H9 (cell line): ENCODE measurements at places on chromosomes 12 and 14.
A peak's percentile ranks its signal among the peaks of the same experiment; 100 is the strongest.

- DNase-seq: no peak
These were observed 120.1 kb downstream of the TSPAN9 start for GRCh38 chr12:3197131-3197818.

GRCh38 chr12:99267038-99267437 lies 380.5 kb upstream of the GARIN6 start:
- DNase-seq: no peak

GRCh38 chr14:44300916-44301315 lies 206.2 kb downstream of the FSCB start:
- no peak for DNase-seq

- DNase-seq: no peak
These were observed 84.1 kb upstream of the TRAF3 start for GRCh38 chr14:102693006-102693755.

DNA sequence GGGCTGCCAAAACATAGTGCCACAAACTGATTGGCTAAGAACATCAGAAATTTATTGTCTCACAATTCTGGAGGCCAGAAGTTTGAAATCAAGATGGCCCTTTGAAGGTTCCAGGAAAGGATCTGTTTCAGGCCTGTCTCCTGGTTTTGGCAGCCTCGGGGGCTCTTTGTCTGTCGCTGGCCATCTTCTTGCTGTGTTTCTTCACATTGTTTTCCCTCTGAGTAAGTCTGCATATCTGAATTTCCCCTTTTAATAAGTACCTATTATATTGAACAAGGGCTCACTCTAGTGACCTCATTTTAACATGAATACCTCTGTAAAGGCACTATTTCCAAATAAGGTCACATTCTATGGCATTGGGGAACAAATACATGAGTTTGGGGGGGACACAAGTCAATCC lies 467.1 kb upstream of the MGAT4C start:
- no peak for DNase-seq

DNA sequence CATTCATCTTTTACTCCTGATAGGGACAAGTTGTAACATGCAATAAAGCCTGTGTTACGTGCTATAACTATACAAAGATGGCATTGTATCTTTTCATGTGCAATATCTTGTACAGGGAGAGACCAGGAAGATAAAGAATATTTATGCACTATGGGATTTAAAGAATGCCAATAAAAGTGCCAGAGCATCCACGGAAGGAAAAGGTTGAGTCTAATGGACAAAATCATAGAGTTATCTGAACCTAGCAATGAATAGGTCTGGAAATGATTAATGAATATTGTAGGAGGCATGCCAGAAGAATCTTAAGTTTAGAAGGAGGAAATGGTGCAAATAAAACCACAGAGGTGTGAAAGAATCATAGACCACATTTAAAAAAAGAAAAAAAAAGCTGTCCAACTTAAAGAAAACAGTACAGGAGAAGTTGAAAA lies 263.9 kb downstream of the KCNC2 start:
- no peak for DNase-seq

GRCh38 chr14:101556566-101557320 lies 4.6 kb upstream of the DIO3 start:
- no peak for DNase-seq

- DNase-seq: peak; percentile 47
These were observed 33.8 kb downstream of the CREBL2 start for GRCh38 chr12:12645485-12645884.

GRCh38 chr12:64790166-64790565 lies 31.0 kb upstream of the GNS start:
- no peak for DNase-seq

DNA sequence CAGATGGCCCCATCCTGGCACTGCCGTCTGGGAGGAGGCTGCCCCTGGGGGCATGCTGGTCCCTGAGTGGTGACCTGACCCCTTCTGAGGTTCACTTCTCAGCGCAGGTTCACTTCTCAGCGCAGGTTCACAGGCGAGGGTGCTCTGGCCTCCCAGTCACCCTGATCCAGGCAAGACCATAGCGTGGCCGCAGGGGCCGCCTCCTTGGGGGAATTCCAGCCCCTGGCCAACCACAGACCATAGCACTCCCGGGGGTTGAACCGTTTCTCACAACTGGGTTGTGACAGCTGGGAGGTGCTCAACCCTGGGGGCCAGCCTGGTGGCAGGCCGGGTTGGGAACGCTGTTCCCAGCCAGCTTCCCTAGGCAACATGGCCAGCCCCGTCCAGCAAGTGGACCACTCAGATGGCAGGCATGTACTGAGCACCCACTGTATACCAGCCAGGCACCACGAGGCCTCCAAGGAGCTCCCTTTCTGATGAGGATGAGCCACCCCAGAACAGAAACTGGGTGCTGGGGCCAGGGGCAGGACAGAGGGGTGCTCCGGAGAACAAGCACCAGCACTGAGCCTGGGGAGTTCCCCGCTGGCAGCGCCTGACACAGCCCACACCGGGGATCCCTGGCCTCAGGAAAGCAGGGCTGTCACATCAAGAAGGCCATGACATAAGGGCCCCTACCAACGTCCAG lies 28.3 kb upstream of the ZFP36L1 start:
- DNase-seq: no peak

GRCh38 chr12:16884056-16884455 lies 278.1 kb upstream of the LMO3 start:
- no peak for DNase-seq

DNA sequence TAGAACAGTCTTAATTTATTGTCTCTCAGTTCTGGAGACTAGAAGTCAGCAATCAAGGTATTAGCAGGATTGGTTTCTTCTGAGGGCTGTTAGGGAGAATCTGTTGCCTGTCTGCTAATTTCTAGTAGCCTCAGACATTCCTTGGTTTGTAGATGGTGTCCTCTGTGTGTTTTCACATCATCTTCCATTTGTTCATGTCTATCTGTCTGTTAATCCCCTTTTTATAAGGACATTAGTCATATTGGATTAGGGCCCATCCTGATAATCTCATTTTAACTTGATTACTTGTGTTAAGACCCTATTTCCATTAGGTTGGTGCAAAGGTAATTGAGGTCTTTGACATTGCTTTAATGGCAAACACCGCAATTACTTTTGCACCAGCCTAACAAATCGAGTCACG lies 34.3 kb downstream of the TBC1D15 start:
- no peak for DNase-seq

DNA sequence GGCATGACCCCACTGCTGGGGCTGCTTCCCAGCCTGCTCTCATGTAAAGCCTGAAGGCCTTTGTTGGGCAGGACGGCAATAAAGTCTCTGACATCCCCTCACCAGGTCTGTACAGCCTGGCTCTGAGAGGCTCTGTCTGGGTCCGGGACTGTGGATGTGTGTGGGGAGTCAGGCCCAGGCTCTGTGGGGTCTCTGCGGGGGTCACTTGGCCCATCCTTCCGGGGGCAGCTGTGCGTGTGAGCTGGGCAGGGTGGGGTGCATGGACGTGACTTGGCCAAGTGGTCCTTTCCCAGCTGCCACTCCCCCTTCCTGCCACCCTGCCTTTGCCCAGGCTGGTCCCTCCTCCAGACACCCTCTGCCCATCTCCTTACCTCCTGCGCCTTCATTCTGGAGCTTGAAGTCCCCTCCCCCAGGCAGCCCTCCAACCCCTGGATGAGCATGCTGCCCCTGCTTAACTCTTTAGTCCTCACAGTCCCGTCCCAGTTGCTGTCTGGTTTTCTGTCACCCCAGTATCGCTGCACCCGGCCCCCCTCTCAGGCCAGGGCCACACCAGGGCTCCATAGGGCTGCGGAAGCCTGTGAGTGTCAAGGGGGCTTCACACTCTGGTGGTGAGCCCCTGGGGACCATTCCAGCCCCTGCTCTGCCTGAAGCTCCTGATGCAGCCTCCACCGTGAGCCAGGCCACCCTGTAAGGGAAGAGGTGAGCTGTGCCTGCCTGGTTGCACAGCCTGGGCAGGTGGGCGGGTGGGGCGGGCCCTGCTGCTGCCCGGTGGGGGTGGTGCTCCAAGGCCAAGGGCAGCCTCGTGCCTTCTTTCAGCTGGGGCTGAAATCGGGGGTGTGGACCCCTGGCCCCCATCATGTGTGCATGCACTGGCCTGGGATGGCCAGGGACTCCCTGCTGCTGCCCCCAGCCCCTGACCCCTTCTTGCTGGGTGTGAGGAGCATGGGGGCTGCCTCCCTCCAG lies 25.5 kb upstream of the KIF26A start:
- DNase-seq: no peak

- peak; percentile 54 for DNase-seq
These were observed 43.9 kb upstream of the AMN1 start for GRCh38 chr12:31772685-31773222.

DNA sequence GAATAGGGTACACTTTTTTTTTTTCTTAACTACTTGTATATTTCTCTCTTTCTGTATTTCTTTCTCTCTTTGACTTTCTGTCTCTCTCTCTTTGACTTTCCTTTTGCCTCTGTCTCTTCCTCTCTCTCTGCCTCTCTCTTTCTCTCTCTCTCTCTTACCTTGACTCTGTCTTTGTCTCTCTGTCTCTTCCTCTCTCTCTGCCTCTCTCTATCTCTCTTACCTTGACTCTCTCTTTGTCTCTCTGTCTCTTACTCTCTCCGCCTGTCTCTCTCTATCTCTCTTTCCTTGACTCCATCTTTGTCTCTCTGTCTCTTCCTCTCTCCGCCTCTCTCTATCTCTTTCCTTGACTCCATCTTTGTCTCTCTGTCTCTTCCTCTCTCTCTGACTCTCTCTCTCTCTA lies 62.4 kb upstream of the PRMT8 start:
- DNase-seq: no peak

DNA sequence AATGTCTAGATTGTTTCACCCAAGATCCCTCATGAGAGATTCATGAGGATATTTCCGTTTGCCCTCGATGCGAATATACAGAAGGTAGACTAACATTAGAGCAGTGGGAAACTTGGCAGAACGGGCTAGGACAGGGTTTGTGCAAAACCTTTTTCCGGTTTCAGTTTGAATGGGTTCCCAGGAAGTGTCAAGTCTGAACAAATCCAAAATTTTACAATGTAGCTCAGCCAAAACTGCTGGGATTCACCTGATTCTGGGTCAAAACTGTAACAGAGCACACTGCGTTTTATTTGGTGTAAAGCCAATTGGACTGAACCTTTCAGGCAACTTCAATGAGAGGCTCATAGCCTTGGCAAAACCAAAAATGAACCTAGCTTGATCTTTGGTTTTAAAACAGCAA lies 337.8 kb upstream of the DIO2 start:
- no peak for DNase-seq

DNA sequence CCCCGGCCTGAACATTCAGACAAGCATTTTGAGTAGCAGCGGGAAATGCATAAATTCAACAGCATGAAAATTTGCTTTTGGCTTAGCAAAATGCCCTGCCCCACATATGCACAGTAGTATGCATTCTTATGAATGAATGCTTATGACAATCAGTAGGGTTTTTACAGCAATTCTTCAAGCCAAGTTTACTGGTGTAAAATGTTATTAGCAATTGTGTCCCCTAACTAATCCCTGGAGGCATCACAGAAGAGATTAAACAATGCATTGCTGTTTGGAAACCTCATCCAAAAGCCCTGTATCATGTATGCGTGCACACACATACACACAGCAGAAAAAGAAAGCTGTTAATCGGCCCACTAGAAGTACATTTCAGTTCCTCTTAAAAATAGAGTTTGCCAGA lies 406.5 kb downstream of the LRIG3 start:
- no peak for DNase-seq

DNA sequence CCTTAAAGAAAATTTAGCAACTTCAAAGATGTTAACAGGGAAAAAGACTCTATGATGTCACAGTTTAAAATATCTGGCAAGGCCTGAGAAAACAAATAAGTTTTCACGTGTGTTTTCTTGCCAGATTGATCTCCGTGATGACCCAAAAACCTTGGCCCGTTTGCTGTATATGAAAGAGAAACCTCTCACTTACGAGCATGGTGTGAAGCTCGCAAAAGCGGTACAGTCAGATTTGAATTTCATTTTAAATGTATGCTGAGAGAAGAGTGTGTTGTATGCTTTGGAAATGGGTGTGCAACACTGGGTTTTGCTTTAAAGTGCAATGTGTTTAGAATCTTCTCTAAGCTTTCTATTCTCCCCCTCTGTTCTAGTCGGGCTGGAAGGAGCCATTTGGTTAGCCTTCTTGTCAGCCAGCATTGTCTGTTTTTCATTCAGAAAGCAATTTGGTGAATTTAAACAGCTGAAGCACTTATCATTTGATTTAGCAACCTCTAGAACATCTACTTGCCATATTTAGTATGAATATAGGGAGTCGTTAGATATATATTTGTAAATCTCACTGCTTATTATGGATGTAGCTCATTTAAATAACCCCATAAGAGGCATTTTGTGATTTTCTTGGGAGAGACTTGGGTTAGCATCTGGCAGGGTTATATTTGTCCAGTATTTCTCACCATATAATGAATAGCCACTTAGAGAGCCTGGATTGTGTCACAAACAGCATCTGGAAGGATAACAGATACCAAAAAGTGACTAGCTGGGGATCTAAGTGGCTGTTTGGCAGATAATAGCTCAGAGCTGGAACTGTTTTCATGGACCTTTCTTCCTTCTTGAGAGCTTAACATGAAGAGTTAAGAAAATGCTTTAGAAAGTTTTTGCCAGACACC lies 35.5 kb downstream of the GPHB5 start:
- DNase-seq: no peak

- DNase-seq: peak; percentile 61
These were observed 18.6 kb downstream of the FAIM2 start for GRCh38 chr12:49885118-49885517.

DNA sequence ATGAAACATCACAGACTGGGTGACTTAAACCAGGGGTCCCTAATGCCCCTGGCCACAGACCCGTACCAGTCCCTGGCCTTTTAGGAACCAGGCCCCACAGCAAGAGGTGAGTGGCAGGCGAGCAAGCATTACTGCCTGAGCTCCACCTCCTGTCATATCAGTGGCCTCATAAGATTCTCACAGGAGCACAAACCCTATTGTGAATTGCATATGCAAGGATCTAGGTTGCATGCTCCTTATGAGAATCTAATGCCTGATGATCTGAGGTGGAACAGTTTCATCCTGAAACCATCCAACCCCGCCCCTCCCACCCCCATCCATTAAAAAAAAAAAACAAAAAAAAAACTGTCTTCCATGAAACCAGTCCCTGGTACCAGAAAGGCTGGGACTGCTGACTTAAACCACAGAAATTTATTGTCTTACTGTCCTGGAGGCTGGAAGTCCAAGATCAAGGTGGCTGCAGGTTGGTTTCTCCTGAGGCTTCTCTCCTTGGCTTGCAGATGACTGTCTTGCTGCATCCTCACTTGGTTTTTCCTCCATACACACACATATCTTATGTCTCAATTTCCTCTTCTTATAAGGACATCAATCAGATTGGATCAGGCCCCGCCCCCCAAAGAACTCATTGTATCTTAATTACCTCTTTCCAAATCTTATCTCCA lies 235.9 kb downstream of the CHST11 start:
- DNase-seq: no peak
